Spleen (tissue), 13 donors: ENCODE measurements at places on chromosomes 11 and 22. TPM values are rescaled to one million over a fixed set of nuclear protein-coding genes. Genes with fewer than 3 reads are reported as not detected.
A peak's percentile ranks its signal among the peaks of the same experiment; 100 is the strongest.

DNA sequence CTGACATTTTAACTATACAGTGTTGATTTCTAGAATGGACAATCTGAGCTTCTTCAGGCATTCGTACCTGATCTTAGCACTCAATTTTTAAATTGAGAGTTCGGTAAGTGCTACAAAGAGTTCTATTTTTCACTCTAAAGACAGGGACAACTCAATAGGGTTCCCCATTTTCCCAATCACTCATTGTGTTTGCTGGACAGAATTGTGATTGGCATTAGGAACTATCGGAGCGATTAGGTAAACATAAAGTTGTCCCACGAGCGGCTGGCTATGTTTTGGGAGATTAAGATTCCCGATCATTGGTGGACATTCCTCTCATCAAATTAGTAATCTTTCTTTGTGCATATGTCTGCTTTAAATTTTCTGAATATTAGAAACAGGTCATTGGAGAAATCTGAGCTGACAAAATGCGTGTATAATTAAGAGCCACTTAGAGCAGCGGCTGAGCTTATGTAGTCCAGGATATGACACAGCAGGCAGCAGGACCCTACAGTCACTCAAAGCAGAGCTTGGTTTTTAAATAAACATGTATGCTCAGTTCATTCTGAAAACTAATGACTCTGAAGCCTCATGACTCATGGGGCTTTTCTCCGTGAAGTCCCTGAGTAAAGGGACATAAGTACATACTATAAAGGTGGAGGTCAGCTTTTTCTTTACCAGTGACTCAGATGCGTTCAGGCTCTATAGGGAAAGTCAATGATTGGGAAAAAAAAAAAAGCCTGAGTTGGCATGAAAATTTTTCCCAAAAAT, 109.4 kb downstream of the GRIA4 start:
- no peak overlapping the region for H3K4me3 ChIP-seq
- no peaks in the 10 kb centered on the region for H3K36me3 ChIP-seq
- H3K4me1 ChIP-seq: no peaks in the 10 kb centered on the region
- DNase-seq: no peak
- H3K27ac ChIP-seq: no peak overlapping the region
- no peaks in the 10 kb centered on the region for H3K27me3 ChIP-seq

DNA sequence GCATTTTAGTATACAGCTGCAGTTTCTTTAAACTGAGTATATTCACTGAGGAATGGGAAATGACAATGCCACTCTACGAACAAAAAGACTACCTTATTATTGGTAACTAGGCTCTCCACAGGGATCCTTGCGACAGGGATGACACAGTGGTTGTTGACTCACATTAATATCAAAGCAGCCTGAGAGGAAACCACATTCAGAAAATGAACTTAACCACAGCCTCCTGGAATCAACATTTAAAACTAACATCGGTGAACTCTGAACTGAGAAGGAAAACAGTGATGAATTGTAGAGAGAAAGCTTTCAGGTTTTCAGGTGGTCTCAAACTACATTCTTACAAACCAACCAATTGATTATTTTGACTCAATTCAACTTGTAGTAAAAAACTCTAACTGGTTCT, 90.3 kb upstream of the MTMR2 start:
- no peaks in the 10 kb centered on the region for H3K27me3 ChIP-seq
- peaks cover 37% of the 10 kb centered on the region for H3K4me1 ChIP-seq
- H3K36me3 ChIP-seq: no peaks in the 10 kb centered on the region
- no peak overlapping the region for H3K4me3 ChIP-seq

LBHD1 gene
- 7.3 TPM for polyA plus RNA-seq

DNA sequence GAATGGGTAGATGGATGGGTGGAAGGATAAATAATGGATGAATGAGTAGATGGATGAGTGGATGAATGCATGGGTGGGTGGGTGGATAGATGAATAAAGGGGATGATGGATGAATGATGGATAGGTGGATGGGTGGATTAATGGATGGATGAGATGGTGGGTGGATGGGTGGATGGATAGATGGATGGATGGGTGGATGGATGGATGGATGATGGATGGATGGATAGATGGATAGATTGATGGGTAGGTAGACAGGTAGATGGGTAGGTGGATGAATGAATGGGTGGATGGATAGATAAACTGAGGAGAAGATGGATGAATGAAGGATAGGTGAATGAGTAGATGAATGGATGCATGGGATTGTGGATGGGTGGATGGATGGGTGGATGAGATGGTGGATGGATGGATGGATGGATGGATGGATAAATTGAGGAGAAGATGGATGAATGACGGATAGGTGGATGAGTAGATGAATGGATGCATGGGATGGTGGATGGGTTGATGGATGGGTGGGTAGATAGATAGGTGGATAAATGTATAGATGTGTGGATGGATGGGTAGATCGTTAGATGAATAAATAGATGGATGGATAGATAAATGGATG, 331.3 kb downstream of the MN1 start:
- no peak overlapping the region for H3K4me3 ChIP-seq
- H3K27me3 ChIP-seq: peaks cover 7% of the 10 kb centered on the region
- no peaks in the 10 kb centered on the region for H3K36me3 ChIP-seq
- no peak for DNase-seq
- no peak overlapping the region for H3K27ac ChIP-seq

GRCh38 chr11:33234397-33235190, 22.6 kb upstream of the HIPK3 start:
- no peaks in the 10 kb centered on the region for H3K36me3 ChIP-seq
- no peaks in the 10 kb centered on the region for H3K27me3 ChIP-seq
- DNase-seq: no peak
- H3K27ac ChIP-seq: peak overlapping the region; percentile 48
- H3K4me1 ChIP-seq: peaks cover 20% of the 10 kb centered on the region

DNA sequence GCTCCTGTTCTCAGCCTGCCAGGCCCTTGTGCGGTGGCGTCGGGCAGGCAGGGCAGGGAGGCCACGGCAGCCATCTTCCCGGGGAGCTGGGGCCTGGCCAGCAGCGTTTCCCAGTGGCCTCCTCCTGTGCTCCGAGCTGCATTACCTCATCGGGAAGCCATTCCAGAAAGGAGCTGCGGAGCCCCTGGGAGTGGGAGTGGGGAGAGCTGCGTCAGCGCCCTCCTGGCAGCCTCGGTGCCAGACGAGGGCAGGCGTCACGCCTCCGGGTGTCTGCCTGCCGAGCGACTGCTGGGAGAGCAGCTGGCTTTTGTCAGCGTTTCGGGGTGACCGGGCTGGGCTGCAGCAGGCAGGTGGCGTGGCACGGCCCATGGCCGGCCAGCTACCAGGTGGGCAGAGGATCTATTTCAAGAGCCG, 30.9 kb upstream of the WNT7B start:
- peaks cover 86% of the 10 kb centered on the region for H3K4me1 ChIP-seq
- peak; percentile 81 for DNase-seq
- H3K36me3 ChIP-seq: no peaks in the 10 kb centered on the region
- no peak overlapping the region for H3K4me3 ChIP-seq

GRCh38 chr11:103744496-103745153, 291.8 kb upstream of the DDI1 start:
- H3K36me3 ChIP-seq: no peaks in the 10 kb centered on the region
- no peak for DNase-seq
- no peak overlapping the region for H3K4me3 ChIP-seq

DNA sequence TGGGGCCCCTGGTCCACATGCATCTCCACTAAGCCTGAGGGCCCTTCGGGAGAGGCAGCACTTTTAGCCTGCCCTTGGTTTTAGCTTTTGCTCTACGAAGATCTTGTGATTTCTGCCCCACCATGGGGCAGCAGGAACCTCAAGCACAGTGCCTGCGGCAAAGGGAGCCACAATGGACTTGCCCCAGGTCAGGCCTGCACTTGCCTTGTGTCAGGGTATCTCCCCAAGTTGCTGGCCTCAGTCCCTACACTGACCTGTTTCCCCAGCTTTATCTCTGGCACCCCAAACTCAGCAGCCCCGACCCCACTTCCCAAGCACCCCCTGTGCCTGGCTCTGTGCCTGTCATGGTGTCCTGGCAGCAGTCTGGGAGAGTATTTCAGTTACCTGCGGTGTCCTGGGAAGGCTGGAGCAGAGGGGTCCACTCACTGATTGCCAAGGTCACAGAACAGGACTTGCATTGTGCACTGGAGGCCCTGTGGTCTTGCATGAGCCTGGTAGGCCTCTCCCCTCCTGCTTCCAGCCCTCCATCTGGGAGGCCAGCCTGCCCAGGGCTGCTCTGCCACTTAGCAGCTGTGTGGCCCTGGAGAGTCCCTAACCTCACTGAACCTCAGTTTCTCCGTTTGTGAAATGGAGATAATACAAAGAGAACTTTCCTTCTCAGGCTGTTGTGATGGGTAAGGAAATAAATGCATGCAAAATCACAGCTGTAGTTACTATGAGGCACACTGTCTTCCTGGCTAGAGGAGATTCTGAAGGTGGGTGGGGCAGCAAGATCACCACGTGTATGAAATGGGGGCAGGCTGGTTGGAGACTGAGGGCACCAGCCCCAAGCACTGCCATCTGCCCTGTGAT, 3.6 kb upstream of the AIFM3 start:
- H3K27ac ChIP-seq: no peak overlapping the region
- no peaks in the 10 kb centered on the region for H3K36me3 ChIP-seq
- H3K27me3 ChIP-seq: peaks cover 21% of the 10 kb centered on the region
- no peak overlapping the region for H3K4me3 ChIP-seq
- DNase-seq: peak; percentile 47
- peaks cover 53% of the 10 kb centered on the region for H3K4me1 ChIP-seq

DNA sequence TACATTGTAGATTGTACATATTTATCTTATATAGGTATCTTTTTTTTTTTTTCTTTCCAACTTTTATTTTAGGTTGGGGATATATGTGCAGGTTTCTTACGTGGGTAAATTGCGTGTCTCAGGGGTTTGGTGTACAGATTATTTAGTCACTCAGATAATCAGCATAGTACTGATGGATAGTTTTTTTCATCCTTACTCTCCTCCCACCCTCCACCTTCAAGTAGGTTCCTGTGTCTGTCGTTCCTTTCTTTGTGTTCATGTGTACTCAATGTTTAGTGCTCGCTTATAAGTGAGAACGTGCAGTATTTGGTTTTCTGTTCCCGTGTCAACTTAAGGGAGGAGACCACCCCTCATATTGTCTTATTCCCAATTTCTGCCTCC, 9.6 kb downstream of the C11orf96 start:
- H3K4me3 ChIP-seq: no peak overlapping the region
- no peaks in the 10 kb centered on the region for H3K36me3 ChIP-seq
- no peak overlapping the region for H3K27ac ChIP-seq
- no peaks in the 10 kb centered on the region for H3K27me3 ChIP-seq

ACRV1 gene
- polyA plus RNA-seq: not detected

DNA sequence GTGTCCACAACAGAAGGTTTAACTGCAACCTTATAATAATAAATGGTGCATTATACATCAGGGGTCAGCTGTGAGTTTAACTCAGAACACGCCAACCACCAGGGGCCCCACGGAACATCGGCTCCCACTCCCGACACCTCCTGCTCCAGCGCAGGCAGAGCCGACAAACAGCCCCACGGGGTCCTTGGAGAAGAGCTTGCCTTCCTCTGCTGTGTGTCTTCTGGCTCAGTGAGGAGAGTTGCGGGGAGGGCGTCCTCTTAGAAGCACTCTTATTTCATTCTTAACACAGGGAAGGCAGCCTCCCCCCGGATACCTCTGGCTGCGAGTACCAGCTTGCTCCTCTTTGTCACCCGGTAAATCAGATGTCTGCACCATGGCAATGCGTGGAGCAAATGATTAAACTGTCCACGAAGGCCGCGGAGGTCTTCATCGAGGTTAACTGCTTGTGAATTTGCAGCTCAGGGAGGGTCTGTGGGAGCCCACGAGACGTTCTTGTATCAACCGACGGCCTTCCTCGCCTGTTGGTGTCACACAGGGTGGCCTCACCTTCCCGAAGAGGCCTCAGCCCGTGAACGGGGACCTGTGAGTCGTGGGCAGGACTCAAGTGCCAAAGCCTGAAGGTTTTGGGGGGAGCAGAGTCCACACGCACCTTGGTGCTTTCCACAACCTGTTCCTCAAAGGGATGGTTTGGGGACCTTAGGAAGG, 464.0 kb downstream of the BRD1 start:
- H3K4me1 ChIP-seq: peaks cover 3% of the 10 kb centered on the region
- no peaks in the 10 kb centered on the region for H3K27me3 ChIP-seq
- H3K27ac ChIP-seq: no peak overlapping the region
- H3K4me3 ChIP-seq: no peak overlapping the region
- peak; percentile 44 for DNase-seq

- H3K27me3 ChIP-seq: no peaks in the 10 kb centered on the region
- H3K4me1 ChIP-seq: peaks cover 56% of the 10 kb centered on the region
- no peak for DNase-seq
- no peak overlapping the region for H3K27ac ChIP-seq
- no peak overlapping the region for H3K4me3 ChIP-seq
- no peaks in the 10 kb centered on the region for H3K36me3 ChIP-seq
These were observed 67.2 kb upstream of the LMO1 start for GRCh38 chr11:8330896-8331295.

OR10A5 gene
- not detected for polyA plus RNA-seq

GRCh38 chr11:123725995-123726655, 15.3 kb downstream of the ZNF202 start:
- peaks cover 70% of the 10 kb centered on the region for H3K36me3 ChIP-seq
- H3K4me1 ChIP-seq: no peaks in the 10 kb centered on the region
- no peaks in the 10 kb centered on the region for H3K27me3 ChIP-seq
- no peak for DNase-seq
- no peak overlapping the region for H3K4me3 ChIP-seq
- H3K27ac ChIP-seq: no peak overlapping the region

GRCh38 chr11:46290598-46291309, 13.3 kb downstream of the CREB3L1 start:
- peaks cover 14% of the 10 kb centered on the region for H3K27me3 ChIP-seq
- no peak for DNase-seq
- no peaks in the 10 kb centered on the region for H3K36me3 ChIP-seq
- peaks cover 13% of the 10 kb centered on the region for H3K4me1 ChIP-seq
- no peak overlapping the region for H3K27ac ChIP-seq

PAMR1 gene
- polyA plus RNA-seq: 1.3 TPM

GRCh38 chr22:25726241-25726640, 15.7 kb upstream of the MYO18B start:
- no peaks in the 10 kb centered on the region for H3K4me1 ChIP-seq
- DNase-seq: no peak
- no peak overlapping the region for H3K4me3 ChIP-seq
- no peak overlapping the region for H3K27ac ChIP-seq
- H3K36me3 ChIP-seq: no peaks in the 10 kb centered on the region
- no peaks in the 10 kb centered on the region for H3K27me3 ChIP-seq

PHF21B gene
- polyA plus RNA-seq: 0.03 TPM

UPK3A gene
- polyA plus RNA-seq: 2.7 TPM

DNA sequence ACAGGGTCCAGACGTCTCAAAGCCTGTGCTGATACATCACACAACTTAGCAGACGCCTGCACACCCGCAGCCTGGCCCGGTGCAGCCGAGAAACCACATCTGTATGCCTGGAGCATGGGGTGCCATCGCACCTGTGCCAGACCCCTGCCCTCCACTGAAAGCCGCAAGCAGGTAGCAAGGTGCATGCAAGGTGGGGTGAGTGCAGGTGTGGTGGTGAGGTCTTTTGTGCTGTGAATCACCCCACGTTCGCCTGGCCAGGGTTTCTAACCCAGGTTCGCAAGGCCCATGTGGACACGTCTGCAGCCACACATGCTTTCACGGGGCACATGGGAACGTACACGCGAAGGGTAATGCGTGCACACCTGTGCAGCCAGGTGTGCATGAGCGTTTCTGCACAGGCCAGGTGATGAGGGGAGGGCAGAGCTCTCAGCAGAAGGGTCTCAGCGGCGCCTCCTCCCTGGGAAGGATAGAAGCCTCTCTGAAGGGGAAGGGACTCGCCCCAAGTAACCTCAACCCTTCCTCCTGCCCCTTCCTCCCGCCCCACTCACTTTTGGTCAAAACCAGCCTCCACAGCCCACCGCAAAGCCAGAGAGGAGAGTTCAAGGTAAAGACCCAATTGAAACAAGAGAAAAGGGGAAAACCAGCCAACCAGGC, 19.5 kb downstream of the CBX7 start:
- H3K36me3 ChIP-seq: peaks cover 19% of the 10 kb centered on the region
- peak; percentile 66 for DNase-seq
- no peak overlapping the region for H3K4me3 ChIP-seq
- H3K27ac ChIP-seq: no peak overlapping the region
